ENCODE measurements at places on chromosomes 7 and 10. TPM values are rescaled to one million over a fixed set of nuclear protein-coding genes. Genes with fewer than 3 reads are reported as not detected.

DNA sequence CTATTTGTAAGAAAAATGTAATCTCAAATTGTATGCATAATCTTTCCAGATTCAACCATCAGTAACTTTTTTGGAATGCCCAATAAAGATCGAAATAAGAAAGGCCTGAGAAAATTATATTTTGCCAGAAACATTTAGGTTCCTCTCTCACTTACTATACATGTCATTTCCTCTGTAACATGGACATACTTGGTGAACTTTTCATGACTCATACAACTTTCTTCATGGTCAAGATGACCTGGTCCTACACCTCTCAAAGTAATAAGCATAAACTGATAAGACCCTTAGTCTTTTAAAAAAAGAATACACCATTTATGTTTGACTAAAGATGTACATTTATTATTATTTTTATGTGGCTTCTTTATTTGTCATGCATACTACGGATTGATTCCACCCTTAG is 125.3 kb downstream of the REEP3 start:
- DNase-seq: no peak

- peak; percentile 37 for DNase-seq
Measured at GRCh38 chr10:25867321-25867720, 66.7 kb upstream of the MYO3A start.

GRCh38 chr7:23963461-23964165 is 253.6 kb downstream of the STK31 start:
- no peak for DNase-seq

DNA sequence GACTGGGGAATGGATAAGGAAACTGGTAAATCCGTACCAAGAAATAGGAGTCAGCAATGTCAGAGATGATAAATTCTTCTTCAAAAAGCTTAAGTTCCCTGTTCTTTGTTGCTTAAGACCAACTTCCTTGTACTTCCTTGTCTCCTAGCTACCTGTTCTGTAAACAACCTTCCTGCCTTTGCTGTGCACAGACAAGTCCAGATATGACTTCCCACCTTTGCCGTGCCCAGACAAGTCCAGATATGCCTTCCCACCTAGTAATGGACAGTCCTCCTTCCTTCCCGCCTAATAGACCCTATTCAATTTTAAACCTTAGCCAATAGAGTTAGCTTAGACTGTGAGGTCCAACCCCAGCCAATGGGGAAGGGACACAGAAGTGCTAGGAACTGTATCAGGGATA is 2.5 kb upstream of the ZNF33A start:
- DNase-seq: no peak

DNA sequence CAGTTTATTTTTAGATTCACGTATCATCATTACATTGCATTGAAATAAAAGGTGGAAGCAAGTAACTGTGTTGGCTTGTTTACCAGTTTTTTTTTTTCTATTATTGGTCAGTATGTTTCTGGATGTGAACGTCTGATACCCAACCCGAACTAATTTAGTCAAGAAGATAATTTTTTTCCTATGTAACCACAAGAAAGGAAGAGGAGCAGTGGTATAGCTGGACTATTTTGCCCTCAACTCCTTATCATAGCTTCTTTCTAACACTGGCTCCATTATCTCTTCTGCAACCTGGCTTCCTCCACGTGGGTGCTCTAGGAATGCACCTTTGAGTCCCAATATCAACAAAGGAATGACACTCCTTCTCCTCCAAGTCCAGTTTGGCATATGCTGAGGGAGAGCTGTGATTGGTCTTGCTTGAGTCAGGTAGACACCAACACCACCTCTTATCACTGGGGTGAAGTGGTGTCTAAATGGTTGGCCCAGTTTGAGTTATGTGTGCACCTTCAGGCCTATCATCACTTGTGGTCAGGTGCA is 29.4 kb downstream of the OR9A2 start:
- no peak for DNase-seq

GRCh38 chr10:31401287-31401686 is 82.3 kb downstream of the ZEB1 start:
- DNase-seq: no peak

DNA sequence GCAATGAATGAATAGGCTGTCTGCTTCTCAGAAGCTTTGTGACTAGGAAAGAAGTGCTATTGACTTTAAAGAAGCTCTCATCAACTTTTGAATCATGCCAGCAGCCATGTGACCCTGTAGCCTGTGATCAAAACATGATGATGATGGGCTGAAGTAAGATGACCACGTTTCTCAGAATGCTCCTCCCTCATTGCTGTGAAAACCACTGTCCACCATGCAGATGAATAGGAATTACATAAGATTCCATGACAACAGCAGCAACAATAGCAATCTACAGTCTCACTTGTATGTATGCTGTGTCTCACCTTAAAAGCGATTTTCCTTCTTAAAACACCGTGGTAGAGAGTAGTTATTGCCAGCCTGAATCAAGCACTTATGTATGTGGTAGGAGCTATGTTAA is 228.4 kb downstream of the TRIL start:
- DNase-seq: no peak

GRCh38 chr7:29105752-29106668 is 40.3 kb downstream of the CPVL start:
- DNase-seq: peak; percentile 81

GRCh38 chr7:151871904-151872303 is 5.0 kb downstream of the PRKAG2 start:
- no peak for DNase-seq

PPIA gene
- total RNA-seq: 1,562 TPM

GPNMB gene
- 479 TPM for total RNA-seq

RBP3 gene
- total RNA-seq: not detected

FAM185A gene
- 35.3 TPM for total RNA-seq

HYCC1 gene
- total RNA-seq: 264 TPM

PNLIPRP1 gene
- total RNA-seq: not detected

IFIT1 gene
- 172 TPM for total RNA-seq

DOCK1 gene
- total RNA-seq: 69.7 TPM

CACNA2D1 gene
- 46.0 TPM for total RNA-seq

MARVELD1 gene
- 34.9 TPM for total RNA-seq

Measured in fibroblast of the aortic adventitia (primary cell).